ENCODE measurements at places on chromosomes 16 and 17.

- no peak for DNase-seq
Observed at GRCh38 chr16:4561596-4561995, 5.5 kb downstream of the C16orf96 start.

GRCh38 chr17:81483862-81484194 is 28.8 kb downstream of the ACTG1 start:
- no peak for DNase-seq

DNA sequence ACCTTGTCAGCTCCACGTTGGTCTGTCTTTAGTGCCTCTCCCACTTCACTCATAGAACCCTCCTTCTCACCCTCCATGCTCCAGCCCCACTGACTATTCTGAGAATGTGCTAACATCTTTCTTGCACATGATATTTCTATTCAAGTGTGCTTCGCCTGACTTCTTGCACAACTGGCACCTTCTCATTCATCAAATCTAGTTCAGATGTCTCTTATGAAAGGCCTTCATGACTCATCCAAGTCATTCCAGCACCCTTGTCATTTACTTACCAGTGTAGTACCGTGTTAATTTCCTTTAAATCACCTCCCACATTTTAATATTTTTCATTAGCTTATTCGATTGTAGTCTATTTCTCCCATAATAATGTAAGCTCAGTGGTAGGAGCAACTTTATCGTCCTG is 197.8 kb upstream of the PIRT start:
- no peak for DNase-seq

- DNase-seq: no peak
Observed at GRCh38 chr16:592518-593306, 2.8 kb downstream of the RAB40C start.

- DNase-seq: no peak
Observed at GRCh38 chr16:47578573-47578972, 117.4 kb downstream of the PHKB start.

- DNase-seq: no peak
Observed at GRCh38 chr17:73815474-73815873, 171.2 kb upstream of the SDK2 start.

GRCh38 chr17:40615841-40616476 is 31.7 kb downstream of the SMARCE1 start:
- no peak for DNase-seq

DNA sequence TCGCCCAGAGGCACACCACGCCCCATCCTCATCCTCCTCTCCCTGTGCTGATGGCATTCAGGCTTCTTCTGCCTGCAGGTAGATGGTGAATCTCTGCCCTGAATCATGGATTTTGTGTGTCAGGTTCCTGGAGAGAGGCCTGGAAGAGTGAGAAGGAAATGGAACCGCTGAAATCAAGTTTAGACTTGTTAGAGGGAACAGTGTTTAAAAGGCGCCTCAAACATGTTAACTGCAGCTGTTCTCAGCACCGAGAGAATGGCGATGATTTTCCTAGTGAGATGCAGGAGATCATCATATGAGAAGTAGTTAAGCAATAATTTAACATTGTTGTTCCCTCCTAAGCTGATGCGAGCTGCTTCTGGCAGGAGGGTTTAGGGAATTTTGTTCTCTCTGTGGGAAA is 744.4 kb upstream of the EEF2KMT start:
- no peak for DNase-seq

- DNase-seq: no peak
Observed at GRCh38 chr17:61219460-61219859, 180.2 kb upstream of the TBX2 start.

- DNase-seq: no peak
Observed at GRCh38 chr17:250487-251300, 69.2 kb upstream of the DOC2B start.

- no peak for DNase-seq
Observed at GRCh38 chr16:87344165-87344930, 27.2 kb upstream of the C16orf95 start.

DNA sequence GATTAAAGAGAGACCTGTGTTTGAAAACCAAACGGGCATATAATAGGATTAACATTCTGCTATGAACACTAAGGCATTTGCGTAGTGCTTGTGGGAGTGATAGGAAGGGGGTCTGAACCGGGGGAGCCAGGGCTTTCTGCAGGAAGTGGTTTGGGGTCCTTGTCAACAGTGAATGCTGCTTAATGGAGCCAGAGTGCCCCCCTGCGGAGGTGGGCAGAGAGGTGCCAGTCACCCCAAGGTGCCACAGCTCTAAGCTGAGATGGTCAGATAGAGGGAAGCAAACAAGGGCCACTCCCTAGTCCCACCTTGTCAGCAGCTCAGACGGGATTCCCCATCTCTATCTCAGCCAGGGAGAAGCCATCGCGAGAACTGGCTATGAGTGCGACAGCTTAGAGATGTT is 17.7 kb downstream of the NAA60 start:
- DNase-seq: no peak

- no peak for DNase-seq
Observed at GRCh38 chr17:15475631-15476354, 8.4 kb upstream of the CDRT4 start.

DNA sequence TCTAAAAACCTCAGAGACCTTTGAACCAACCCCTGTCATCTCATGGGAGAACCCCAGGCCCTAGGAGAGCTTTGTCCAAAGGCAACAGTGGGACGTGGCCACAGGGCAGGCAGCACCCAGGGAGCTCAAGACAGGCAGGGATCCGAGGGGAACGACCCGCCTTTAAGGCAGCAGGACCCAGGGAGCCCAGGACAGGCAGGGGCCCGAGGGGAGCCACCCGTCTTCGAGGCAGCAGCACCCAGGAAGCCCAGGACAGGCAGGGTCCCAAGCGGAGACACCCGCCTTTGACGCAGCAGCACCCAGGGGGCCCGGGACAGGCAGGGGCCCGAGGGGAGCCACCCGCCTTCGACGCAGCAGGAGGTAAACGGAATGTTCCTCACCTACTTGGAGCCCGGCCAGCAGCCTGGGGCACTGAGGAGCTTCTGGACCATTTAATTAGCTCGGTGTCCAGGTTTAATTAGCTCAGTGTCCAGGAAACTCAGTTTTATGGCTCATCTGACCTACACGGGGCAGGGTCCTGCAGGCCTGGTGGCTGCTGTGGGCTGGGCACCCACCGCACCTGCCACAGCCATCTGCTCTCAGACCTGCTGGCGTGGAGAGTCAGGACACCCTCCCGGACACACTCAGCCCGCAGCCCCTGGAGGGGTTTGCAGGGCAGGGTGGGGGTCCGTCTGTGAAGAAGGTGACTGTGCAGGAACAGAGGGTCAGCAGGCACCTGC is 24.4 kb downstream of the PIEZO1 start:
- no peak for DNase-seq

DNA sequence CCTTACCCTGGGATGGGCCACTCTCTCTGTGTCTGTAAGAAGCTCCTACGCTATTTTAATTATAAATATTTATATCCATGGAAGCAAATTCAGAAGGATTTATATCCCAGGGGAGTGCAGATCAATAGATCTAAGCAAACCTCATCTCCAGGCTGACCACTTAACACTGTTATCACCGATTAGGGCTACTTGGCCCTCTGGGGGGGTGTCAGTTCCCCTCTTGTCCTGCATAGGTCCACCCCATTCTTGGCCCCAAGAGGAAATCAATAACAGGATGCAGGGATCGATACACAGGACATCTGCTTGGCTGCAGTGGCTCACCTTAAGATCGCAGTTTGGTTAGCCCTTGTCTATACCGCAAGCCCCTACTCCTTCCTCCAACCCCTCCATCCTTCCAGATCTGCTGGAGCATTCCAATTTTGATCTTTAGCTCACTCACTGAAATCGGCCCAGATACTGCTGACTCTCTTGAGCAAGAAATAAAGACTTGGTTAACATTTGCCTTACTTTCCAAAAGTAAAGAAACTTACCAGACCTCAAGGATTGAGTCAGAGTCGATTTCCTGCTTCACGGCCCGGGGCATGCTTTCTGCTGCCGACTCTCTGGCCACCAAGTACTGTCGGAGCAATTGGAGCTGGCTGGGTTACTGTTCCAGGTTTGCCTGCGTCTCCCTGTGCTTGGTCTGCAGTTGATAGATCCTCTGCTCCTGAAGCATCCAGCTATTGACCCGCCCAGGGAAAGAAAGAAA is 112.3 kb upstream of the PMFBP1 start:
- no peak for DNase-seq

GRCh38 chr16:57911743-57912142 is 59.2 kb downstream of the CNGB1 start:
- no peak for DNase-seq

- peak; percentile 23 for DNase-seq
Observed at GRCh38 chr16:89409161-89409711, 81.1 kb downstream of the ANKRD11 start.

- no peak for DNase-seq
Observed at GRCh38 chr17:80504686-80505413, 28.4 kb upstream of the NPTX1 start.

DNA sequence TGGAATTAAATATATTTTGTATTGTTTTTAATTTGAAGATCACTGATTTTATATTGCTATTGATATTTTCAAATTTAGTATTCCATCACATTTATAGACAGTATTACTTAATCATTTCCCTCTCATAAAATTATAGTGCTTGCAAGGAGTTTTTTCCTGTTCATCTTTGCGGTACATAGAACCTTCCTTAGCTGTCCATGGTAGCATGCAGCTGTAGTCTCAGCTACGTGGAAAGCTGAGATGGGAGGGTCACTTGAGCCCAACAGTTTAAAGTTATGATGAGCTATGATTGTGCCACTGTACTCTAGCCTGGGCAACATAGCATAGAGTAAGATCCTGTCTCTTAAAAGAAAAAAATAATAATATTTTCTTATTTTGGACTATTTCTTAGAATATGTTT is 215.8 kb upstream of the CHMP6 start:
- DNase-seq: no peak

DNA sequence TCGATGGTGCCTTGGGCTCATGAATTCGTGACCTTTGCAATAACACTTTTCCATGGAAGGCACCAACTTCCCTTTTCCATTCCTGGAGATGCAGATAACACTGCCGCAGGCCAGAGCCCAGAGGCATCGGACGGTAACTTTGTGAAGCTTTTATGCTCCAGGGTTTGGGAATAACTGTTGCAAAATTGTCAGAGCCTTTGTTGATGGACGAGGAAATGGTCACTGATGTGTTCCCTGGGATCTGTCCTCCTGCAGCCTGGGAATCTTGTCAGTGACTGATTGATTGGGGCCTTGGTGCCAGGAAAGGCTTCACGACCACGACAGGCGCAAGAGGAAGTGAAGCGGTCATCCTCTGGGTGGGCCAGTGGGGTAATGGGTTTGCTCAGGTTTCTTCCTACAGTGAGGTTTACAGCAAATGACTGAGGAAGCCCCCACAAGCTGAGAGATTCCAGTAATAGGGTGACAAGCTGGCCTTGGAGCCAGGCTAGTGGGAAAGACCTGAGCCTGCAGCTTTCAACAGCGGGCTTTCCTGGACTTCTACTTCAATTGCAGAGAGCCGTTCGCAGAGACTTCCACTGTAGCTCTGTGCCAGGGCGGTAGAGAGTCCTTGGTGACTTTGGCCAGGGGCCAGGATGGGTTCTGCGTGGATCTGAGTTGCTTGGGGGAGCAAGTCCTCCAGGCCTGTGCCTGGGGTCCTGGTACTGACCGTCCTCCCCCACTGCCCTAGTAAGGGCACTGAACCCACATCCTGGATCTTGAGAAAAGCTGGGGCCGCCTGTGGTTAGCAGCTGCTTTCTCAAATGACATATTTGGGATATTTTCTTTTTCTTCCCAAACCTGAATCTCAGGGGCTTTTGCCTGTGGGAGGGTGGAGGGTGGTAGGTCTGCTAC is 37.6 kb downstream of the PGS1 start:
- no peak for DNase-seq

GRCh38 chr16:8660841-8661301 is 13.5 kb upstream of the ABAT start:
- peak; percentile 38 for DNase-seq

DNA sequence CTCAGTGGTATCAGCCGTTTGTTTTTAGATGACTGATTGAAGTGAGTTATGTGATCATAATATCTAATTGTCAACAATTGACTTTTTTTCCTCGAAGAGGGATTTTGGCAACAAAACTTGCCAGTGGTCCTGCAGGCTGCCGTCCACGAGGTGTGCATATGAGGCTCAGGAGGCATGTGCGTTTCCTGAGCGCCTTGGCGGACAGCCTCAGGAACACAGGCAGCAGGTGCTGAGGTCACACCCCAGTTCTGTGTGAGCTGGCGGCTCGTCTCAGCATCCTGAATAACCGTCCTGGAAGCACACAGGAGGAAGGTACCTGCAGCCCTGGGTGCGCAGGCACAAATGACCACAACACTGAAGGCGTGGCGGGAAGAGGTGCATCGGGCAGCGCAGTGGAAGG is 11.7 kb downstream of the SPG7 start:
- DNase-seq: no peak

- no peak for DNase-seq
Observed at GRCh38 chr16:28572696-28573510, 19.2 kb downstream of the SGF29 start.

DNA sequence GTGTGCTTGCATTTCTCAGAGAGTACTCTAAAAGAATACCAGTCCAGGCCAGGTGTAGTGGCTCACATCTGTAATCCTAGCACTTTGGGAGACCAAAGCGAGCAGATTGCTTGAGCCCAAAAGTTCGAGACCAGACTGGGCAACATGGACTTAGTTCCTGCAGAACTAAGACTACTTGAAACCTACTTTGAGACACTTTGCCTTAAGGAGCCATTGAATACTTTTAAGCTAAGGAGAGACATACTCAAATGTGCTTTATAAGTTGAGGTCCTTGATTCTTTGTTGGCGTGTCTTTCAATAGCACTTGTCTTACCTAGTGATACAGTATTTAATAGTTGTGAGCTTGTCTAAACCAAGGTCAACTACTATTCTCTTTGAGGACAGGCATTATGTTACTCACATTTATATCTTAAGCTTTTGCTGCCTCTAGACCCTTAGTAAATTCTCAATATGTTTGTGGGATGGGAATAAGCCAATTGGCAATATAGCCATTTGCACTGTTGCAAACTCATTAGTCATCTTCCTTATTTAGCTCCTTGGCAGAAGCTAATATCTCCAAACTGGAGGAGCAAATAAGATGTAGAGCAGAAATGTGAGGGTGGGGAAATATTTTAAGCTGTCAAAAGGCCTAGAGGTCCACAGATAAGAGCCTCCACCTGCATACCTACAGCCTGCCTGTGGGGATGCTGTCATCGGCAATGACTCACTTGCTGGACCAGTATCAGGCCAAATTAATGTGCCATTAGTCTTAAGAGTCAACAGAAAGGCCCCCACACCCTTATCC is 16.3 kb downstream of the SCPEP1 start:
- no peak for DNase-seq
